ENCODE measurements at places on chromosomes 3 and 15.

GRCh38 chr3:8607234-8608040 is 37.2 kb downstream of the SSUH2 start:
- peak; percentile 94 for DNase-seq

- no peak for DNase-seq
Measured at GRCh38 chr15:89067751-89068150, 20.5 kb upstream of the ABHD2 start.

DNA sequence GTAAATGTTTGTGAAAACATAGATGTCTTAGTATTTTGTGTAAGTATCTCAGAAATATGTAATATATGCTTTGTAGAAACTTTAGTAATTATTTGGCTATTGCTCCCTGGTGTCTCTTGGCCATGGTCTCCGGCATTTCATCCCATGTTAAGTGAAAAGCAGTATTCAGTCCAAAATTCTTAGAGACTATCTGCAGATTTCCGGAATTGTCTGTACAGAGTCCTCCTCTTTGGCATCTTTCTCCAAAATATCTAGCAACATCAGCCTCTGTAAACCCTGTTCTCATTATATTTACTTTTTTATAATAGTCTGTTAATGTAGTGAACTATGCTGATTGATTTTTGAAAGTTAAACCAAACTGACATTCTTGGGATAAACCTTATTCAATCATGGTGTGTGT is 352.7 kb downstream of the ARPP21 start:
- DNase-seq: no peak

DNA sequence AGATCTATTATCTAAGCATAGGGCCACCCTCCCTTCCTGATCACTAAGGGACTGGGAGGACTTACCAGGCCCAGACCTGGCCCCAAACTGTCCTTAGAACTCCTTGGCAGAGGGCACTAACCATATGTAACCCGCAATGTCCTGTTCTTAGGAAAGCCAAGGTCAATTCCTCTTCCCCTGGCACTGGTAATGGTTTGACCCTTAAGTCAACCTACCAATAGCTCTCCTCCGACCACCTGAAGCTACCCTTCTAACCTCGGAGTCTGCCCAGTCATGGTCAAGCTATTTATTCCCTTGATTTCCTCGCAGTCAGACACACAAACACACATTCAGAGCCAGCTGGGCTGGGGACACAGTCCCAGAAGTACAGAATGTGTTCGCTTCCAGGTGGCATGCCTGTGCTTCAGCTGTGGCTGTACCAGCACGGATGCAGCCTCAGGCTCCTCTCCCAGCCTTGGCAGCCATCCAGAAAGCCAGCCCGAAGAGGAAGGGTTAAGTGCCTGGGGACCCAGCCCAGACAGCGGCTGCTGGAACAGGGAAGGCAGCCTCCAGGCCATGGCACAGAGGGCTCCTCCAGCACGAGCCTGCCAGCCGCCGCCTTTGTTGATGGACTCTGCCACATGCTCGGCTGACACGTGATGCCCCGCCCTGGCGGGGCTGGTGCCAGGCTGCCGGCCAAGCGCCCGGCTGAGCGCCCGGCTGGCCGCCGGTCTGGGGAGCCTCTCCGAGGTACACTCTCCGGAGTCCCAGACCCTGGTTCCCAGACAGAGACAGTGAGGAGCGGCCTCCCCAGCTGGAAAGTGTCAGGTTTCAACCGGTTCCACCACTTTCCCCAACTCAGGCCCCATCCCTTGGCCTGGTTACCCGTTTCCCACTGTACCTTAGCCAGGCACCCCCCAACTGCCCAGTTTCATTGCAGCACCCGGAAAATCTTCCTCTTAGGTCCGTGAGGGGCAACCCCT is 5.5 kb downstream of the BMF start:
- DNase-seq: peak; percentile 53

GRCh38 chr15:60076582-60077276 is 72.6 kb downstream of the FOXB1 start:
- DNase-seq: no peak

DNA sequence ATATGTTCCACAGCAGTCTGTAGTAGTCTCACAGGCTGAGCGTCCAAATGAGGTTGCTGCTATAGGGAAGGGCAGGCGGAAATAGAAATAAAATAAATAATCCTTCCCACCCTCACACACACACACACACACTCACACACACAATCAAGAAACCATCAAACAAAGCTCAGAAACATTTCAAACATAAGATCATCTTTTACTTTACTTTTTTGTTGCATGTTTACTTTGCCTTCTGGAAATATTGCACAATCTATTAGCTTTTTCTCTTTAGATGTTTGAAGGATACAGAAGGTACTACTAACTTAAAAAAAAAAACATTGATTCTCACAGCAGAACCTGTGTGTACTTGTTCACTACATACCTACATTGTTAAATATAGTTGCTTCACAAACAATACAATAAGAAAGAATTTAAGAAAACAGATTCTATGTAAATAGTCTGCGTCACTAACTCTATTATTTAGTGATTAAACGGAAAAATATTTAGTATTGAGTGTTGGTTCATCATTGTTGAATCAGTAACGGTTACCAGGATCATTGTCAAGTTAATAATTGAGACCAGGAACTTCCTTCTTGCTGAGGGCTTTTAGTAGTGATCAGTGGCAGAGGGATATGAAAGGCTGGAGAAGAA is 20.5 kb downstream of the ALCAM start:
- no peak for DNase-seq

DNA sequence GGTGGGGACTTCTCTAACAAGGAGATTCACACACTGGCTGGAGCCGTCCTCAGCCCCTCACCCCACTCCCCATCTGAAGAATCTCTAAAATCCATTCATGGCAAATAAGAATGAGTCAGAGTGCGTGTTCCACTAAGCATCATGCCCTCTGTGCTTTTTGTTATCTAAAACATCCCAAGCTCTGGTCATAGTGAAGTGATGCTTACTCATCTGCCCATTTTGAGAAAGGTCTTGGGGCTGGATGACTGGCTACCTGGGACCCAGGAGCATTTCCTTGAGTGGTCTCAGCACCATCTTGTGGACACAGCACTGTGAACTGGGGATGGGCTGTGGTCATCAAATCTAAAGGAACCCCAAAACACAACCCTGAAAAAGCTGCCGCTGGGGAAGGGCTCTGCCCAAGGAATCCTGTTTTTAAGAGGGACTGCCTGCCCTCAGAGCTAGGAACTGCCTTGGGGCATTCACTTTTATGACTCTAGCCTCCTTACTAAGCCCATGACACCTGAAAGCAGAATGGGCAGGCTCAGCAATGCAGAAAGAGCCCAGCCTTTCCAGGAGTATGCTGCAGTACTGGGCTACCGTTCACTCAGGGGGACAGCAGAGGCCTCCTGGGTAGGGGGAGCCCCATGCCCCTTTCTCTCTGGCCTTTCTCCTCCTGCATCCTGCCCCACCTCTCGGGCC is 53.5 kb downstream of the ZBTB38 start:
- DNase-seq: peak; percentile 80

GRCh38 chr3:101588616-101589015 is 14.6 kb downstream of the PCNP start:
- DNase-seq: no peak

DNA sequence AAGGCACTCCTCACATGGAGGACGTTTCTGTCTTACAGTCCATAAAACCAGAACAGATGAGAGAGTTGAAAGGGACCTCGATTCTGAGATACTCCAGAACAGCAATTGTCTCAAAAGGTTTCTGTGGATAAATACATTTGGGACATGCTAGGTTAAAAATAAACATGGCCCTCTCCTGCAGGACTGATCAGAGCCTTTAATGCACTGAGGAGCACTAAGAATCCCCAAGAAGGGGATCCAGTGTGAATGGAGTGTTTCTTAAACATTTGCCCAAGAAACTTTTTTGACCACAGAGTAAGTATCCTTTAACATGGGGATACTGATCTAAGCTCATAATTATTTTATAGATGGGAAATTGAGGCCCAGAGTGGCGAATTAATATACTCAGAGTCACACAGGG is 223.4 kb downstream of the XXYLT1 start:
- no peak for DNase-seq

DNA sequence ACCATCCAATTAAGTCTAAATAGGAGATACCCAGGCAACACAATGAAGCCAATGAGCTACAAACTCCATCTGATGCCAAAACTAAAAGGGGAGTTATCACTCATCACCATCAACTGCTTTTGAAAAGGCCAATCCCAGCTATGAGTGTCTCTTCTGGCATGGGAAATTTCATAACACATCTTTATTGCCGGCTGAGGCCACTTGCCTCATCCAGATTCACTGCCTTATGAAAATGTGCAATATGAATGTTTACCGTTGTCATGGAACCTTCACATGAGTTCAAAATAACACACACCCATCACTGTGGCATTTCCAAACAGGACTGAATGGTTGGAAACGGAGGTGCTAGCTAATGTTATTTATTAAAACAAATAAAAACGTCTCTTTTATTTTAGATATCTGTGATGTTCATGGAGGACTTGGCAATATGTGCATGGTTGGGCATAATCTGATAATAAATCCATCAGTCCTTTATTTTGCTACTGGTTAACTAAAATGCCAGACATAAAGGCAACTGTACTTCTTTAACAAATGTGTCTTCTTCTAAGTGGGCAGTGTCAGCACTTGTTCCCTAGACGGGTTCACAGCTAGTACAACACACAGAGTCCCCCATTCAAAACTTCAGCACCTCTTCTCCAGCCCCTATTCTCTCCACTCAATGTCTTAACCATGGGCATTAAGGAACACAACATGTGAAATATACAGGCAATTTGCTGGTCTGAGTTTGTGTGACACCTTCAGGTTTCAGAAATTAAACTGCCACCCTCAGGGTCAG is 143.9 kb downstream of the MAGI1 start:
- DNase-seq: peak; percentile 65

GRCh38 chr3:183519891-183520290 is 35.6 kb downstream of the KLHL6 start:
- no peak for DNase-seq

- no peak for DNase-seq
Measured at GRCh38 chr3:124680521-124680920, 49.7 kb upstream of the UMPS start.

DNA sequence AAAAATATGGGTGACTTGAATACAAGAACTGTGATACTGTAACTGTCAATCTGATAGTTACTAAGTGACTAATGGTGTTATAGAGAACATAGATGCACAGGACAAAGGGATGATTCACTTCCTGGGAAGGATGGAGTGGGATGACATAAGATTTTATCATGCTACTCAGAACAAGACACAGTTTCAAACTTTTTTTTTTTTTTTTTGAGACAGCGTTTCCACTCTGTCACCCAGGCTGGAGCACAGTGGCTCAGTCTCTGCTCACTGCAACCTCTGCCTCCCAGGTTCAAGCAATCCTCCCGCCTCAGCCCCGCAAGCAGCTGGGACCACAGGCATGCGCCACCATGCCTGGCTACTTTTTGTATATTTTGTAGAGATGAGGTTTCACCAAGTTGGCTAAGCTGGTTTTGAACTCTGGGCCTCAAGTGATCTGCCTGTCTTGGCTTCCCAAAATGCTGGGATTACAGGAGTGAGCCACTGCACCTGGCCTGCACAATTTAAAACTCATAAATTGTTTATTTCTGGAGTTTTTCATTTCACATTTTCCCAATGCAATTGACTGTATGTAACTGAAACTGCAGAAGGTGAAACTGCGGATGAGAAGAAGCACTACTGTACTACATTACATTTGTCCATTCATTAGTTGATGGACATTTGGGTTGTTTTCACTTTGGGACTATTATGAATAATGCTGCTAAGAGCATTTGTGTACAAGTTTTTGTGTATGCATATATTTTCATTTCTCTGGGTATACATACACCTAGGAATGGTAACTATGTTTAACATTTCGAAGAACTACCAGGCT is 40.6 kb downstream of the ADIPOQ start:
- DNase-seq: peak; percentile 92

DNA sequence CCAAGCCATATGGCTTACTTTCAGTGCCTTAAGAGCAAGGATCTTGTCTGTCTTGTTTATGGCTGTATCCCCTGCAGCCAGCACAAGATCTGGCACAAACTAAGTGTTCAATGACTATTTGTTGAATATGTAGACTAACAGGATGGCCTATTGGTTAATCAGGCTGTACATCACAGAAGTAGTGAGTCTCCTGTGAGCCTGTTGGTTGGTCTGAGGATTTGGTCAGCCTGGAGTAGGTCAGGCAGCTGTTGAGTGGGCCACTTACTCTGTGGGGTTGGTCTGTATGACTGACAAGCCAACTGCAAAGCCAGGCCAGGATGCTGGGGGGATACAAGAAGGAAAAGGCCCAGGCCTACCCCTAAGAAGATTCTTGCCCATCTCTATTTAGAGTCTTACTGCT is 33.4 kb upstream of the CILP start:
- peak; percentile 5 for DNase-seq

DNA sequence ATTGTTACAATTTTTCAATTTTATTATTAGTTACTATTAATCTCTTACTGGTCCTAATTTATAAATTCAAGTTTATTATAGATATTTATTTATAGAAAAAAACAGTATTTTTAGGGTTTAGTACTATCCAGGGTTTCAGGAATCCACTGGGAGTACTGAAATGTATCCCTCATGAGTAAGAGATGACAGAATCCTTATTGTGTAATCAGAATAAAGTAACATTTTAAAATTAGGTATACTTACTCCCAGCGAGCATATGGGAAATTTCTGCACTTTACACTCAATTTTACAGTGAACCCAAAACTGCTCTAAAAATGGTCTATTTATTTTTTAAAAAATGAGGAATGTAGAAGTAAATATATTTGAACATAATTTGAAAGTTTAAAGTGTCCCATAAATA is 202.7 kb downstream of the CGGBP1 start:
- DNase-seq: peak; percentile 64

- no peak for DNase-seq
Measured at GRCh38 chr3:141900343-141900742, 23.9 kb downstream of the ATP1B3 start.

DNA sequence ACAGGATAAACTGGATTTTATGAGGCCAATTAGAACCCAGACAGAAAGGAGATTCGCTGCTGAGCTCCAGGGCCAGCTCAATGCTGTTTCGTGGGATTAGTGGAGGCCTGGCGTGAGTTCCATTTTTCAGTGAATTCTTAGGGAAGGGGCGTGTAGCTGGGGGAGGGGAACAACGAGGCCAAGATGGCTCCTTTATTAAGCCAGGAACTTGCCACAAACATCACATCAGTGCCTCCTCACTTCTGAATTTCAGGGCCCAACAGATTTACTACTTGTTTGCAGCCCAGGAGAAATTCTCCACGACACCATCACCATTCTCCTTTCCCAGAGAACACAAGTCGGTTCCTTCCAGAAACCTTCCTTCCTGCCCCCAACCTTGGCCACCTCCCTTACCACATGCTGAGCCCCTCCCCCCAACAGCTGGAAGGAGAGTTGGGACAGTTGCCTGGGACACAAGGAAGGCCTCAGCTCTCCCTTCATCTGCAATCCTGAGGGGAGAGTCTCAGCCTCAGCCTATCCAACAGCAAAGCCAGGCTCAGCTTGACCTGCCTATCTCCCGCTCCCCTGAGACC is 5.8 kb downstream of the IGDCC4 start:
- DNase-seq: peak; percentile 34

DNA sequence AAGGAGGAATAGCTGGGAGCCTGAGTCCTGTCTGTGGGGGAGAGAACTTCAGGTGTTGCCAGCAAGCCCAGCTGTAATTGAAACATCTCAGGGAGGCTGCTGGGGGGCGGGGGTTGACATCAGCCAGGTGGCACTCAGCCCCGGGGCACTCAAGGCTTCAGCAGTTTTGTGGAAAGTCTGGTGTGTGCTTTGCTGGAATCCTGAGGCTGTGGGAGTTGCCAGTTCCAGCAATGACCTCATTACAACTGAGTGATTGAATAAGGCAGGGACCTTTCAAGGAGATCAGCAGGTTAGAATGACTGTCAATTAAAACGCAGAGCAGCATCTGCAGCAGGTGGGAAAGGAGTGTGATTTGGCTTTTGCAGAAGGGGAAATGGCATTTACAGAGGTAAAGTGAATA is 75.7 kb downstream of the FAM43A start:
- DNase-seq: no peak
